SW480 (cell line): ENCODE measurements at places on chromosomes 12 and 14.

DNA sequence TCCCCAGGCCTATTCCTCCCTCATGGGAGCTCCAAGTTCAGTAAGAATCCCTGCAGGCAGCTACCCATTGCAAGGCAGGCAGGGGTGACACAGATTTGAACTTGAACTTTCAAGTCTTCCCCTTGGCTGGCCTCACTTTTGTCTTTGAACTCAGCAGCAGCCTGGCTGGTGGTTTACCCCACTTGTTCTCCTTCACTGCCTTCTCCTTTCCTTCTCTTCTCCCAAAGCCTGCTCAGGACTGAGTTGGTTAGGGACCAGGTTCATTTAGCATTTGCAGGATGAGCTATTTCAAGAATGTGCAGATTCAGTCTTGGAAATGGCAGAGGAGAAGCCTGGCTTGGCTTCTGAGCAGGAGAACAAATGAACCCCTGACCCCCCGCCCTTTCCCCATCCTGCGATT, 67.7 kb upstream of the TBX3 start:
- no peak for DNase-seq

DNA sequence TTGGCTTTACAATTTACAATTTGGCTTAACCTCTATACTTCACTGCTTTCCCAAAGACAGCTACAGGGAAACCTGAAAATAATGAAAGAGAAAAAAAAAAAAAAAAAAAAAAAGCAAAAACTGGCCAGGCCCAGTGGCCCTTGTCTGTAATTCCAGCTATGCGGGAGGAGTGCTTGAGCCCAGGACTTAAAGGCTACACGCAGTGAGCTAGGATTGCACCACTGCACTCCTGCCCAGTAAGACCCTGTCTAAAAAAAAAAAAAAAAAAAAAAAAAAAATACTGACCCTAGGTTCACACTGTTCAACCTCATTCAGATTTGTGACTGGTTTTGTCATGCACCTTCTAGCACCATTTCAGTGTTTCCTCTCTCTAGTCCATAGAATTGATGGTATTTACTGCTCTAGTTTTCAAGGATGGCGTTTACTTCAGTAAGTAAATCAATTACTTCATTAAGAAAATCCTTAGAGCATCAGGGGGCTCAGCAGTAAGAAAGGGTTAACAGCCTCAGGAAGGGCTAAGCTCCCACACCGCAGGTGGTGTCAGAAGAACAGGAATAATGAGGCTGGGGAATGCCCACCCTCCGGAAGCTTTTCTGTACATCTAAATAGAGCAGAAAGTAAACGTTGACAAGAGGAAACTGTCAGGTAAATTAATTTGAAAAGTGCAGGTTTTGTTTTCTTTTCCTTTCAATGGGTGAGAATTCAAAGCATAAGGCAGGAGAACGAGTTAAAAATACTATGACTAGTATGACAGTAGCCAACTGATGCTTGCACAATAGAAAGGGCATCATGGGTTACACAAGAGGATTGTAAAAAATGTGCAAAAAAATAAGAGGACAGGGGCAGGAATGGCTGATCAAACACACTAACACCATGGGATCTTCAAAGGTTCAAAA, 115.0 kb upstream of the MDM1 start:
- DNase-seq = no peak

DNA sequence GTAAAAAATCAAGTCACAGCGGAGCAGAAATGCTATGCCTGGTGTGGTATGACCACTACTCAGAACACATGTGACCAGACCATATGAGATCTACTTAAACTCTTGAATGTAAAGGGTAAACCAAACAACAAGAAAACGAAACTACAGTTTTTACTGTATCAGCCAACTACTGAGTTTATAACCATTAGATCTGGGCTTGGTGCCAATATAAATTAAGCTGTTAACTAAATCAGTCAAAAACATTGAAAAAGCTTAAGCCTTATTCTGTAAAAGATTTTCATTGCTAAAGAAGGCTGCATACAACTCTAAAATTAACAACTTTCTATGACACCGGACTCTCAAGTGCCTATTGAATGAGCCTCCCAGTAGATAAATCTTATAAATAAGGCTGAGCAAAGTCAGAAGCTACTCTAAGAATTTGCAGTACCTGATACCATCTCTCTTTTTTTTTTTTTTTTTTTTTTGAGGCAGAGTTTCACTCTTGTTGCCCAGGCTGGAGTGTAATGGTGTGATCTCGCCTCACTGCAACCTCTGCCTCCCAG, 35.4 kb downstream of the SPTLC2 start:
- DNase-seq = no peak

DNA sequence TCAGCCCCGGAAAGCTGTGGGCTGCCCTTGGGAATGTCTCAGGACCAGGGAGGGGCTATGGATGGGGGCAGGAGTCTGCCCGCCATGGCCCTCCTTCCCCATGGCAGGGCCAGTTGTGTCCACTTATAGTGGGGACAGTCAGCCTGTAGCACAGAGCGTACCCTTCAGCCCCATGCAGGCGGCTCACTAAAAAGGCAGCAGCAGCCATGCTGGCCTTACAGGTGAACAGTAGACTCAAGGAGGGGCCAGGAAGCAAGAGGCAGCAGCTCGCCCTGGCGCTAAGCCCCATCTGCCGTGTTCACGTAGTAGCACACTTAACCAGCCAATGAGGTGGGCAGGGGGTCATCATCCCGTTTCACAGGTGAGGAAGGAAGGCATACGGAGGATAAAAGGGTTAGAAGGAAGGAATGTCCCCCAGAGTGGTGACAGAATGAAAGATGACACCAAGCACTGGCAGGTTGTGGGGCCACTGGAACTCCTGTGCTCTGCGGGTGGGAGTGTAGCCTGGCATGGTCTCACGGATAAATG, 52.7 kb downstream of the FAM222A start:
- DNase-seq = no peak

DNA sequence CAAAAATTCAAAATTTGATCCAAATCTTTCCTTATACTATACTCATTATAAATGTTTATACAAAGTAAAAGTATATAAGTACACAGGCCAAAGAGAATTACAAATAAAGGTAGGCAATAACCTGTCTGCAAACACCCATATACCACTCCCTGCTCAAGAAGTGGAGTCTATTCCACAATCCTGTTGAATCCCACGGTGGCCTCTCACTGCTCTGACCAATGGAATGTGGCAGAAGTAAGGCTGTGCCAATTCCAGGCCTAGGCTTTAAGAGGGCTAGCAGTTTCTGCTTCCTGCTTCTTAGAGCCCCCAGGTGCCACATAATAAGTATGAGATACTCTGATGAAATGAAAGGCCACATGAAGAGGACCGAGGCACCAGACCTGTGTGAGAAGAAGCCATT, 79.8 kb upstream of the CFL2 start:
- no peak for DNase-seq

GRCh38 chr12:74790931-74791330, 253.3 kb downstream of the ATXN7L3B start:
- DNase-seq = no peak
